Ascending aorta (tissue), 2 donors: ENCODE measurements at places on chromosomes 12 and 14. TPM values are rescaled to one million over a fixed set of nuclear protein-coding genes. Genes with fewer than 3 reads are reported as not detected.

GPR162 gene
- 9.4 TPM for total RNA-seq

POTEM gene
- not detected for total RNA-seq

SCNN1A gene
- 14.3 TPM for total RNA-seq

SERPINA12 gene
- not detected for total RNA-seq

GRCh38 chr14:84874436-84874835 lies 655.5 kb upstream of the FLRT2 start:
- H3K4me3 ChIP-seq: no peak overlapping the region
- H3K27ac ChIP-seq: no peak overlapping the region
- no peaks in the 10 kb centered on the region for H3K36me3 ChIP-seq
- no peaks in the 10 kb centered on the region for H3K4me1 ChIP-seq
- no peak for DNase-seq

DNA sequence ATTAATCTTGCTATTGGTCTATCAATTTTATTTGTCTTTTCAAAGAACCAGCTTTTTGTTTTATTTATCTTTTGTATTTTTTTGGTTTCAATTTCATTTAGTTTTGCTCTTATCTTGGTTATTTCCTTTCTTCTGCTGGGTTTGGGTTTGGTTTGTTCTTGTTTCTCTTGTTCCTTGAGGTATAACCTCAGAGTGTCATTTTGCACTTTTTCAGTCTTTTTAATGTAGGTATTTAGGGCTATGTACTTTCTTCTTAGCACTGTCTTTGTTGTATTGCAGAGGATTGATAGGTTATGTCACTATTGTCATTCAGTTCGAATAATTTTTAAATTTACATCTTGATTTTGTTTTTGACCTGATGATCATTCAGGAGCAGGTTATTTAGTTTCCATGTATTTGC lies 92.7 kb upstream of the DCD start:
- H3K36me3 ChIP-seq: no peaks in the 10 kb centered on the region
- H3K4me1 ChIP-seq: no peaks in the 10 kb centered on the region
- no peak for DNase-seq
- H3K27me3 ChIP-seq: no peaks in the 10 kb centered on the region
- H3K4me3 ChIP-seq: no peak overlapping the region

- H3K27me3 ChIP-seq: no peaks in the 10 kb centered on the region
- H3K4me3 ChIP-seq: no peak overlapping the region
- peaks cover 6% of the 10 kb centered on the region for H3K4me1 ChIP-seq
- H3K36me3 ChIP-seq: no peaks in the 10 kb centered on the region
- DNase-seq: no peak
Observed at GRCh38 chr12:116196226-116196625, 81.3 kb downstream of the MED13L start.

GRCh38 chr14:40684328-40684727 lies 922.3 kb upstream of the LRFN5 start:
- no peak overlapping the region for H3K4me3 ChIP-seq
- H3K27me3 ChIP-seq: no peaks in the 10 kb centered on the region
- no peak for DNase-seq
- H3K4me1 ChIP-seq: no peaks in the 10 kb centered on the region
- H3K27ac ChIP-seq: no peak overlapping the region
